ENCODE measurements at places on chromosomes 3 and 15.
A peak's percentile ranks its signal among the peaks of the same experiment; 100 is the strongest.

DNA sequence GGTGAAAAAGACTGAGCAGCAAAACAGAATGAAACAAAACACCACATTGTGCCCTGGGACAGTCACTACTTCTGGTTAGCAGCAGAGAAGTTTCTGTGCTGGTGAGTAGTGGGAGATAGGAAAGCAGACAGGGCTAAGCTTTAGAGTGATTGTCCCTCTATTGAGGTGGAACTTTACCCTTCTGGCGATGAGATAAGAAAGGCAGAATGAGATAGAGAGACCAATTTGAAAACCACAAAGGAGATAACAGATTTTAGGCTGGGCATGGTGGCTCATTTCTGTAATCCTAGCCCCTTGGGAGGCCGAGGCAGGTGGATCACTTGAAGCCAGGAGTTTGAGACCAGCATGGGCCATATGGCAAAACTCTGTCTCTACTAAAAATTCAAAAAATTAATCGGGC, 208.5 kb downstream of the TBL1XR1 start:
- DNase-seq = no peak

- peak; percentile 1 for DNase-seq
Measured at GRCh38 chr3:191499307-191500080, 38.5 kb downstream of the PYDC2 start.

DNA sequence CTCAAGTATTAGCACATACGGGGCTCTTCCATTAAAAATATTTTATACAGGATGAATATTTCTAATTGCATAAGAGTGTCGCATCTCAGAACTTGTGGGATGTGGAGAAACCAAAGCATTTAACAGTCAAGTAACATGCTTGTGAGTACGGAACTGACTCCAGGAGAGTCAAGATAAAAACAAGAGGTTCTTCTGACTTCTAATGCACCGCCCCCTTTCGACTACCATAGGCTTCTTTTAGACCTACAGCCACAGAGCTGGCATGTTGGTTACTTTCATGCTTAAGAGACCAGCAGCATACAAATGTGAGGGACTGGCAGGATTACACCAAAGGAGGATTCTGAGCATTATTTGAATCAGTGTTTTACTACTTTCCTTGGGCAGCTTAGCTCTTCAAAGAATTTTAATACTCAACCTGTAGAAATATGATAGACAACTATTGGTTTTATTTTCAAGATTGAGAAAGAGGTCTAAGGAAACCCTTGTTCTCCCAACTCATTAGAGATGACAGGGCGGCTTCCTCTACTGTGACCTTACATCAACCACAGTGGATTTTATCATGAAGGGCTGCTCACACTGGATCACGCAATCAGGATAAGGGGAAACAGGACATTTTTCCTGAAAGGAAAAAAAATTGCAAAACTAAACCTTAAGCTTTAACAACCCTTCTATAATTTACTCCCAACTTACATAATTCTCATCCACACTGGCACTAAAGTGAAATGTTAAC, 14.0 kb downstream of the ETV5 start:
- no peak for DNase-seq

- DNase-seq = no peak
Measured at GRCh38 chr3:197038679-197039462, 9.3 kb upstream of the MELTF start.

GRCh38 chr3:34229876-34230275, 431.4 kb downstream of the PDCD6IP start:
- DNase-seq = no peak

DNA sequence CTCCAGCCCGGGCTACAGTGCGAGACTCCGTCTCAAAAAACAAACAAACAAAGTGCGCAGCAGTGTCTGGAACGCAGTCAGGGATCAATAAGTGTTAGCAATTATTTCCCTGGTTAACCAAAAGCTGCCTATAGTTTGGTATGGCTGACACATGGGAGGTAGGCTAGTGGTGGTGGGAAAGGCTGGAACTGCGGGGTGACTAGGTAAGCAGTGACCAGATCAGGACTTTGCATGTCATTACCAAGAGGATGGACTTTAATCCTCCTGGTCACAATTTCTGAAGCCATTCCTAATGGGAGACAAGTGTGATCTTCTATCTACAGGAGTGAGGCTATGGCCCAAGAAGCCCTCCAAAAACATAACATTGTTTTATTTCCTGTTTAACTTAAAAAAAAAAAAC, 47.8 kb downstream of the SLC30A4 start:
- no peak for DNase-seq

DNA sequence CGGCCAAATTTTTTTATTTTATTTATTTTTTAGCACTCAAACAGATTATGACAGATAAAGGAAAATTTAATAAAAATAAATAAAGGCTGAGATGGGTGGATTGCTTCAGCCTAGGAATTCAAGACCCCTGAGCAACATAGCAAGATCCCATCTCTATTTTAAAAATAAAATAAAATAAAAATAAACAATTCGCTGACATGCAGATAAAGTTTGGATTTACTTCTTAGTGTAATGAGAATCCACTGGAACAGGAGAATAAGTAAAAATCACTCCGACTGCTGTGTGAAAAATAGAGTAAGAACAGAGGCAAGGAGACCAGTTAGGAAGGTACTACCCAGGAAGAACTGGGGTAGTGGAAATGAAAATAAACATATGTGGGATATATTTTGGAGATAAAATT, 5.6 kb downstream of the PIK3CB start:
- no peak for DNase-seq

- DNase-seq = peak; percentile 47
Measured at GRCh38 chr3:197224034-197224444, 74.4 kb downstream of the DLG1 start.

DNA sequence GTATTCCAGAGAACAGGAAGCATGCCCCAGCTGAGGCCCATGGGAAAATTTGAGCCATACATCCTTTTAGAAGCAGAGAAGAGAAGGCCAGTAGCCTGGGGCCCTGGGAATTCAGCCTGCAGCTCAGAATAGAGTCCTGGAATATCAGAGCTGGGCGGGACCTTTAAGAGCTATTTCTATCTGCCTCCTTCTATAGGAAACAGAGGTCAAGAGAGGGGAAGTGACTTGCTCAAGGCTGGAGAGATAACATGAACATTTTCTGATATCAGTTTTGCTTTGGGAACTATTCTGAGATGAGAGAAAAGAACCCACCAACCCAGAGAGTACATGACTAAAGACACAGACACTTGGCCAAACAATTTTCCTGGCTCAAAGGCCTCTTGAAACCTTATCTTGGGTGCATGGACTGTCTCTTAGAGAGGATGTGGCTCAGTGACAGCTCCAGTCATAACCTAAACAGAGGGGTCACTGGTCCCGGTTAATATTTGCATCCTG, 26.0 kb downstream of the MASP1 start:
- no peak for DNase-seq

GRCh38 chr3:5105050-5105449, 17.0 kb upstream of the ARL8B start:
- DNase-seq = no peak

DNA sequence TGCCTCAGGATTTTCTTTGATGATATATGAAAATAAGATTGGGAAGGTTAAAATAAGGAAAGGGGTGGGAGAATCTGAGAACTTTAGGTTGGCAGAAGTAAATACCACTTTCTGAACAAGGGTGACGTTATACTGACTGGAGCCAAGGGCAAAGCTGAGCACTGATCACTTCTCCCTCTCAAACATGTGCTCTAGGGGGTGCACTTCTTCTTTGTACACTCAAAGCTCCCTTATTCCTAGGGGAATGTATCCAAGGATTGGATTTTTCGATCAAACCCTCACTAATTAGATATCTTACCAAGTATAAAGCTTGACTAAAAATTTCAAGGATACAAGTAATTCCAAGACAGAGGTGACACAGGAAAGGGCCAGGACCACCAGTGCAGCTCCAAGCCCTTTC, 243.9 kb upstream of the UMPS start:
- no peak for DNase-seq

GRCh38 chr3:54324103-54324502, 201.8 kb downstream of the CACNA2D3 start:
- no peak for DNase-seq

GRCh38 chr3:9398700-9399336, 1.4 kb downstream of the SETD5 start:
- peak; percentile 59 for DNase-seq

DNA sequence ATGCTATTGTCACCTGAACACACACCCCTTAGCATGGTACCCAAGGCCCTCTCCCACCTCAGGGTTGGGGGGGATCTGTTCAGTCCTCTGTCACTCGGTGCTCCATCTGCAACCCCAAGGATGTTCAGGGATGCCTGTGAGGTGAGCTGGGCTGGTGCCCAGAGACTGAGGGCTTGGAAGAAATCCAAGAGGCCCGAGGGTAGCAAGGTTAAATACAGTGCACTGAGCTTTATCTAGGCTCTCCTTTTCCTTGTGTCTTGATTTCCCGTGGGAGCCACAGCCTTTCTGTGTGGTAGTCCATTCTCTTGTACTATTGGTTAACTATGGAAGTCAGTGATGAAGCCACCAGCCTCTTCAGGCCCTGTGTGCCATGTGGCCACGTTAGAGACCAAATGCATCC, 18.7 kb upstream of the WNT5A start:
- DNase-seq = no peak

DNA sequence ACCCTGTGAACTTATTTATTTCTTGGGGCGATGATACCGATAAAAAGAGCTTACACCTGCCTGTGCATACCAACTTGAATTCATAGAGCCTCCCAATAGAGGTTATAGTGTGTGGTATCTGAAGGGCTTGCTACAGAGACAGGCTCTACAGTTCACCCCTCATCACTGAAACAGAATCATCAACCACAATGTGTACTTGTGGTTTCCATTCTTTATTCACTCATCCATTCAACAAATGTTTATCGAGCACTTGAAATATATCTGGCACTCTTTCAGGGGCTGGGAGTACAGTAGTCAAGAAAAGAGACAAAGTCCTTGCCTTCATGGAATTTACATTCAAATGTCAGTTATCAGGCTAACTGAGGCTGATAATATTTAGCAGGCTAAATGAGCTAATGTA, 134.4 kb upstream of the SKOR1 start:
- no peak for DNase-seq

- DNase-seq = no peak
Measured at GRCh38 chr3:166451997-166452396, 614.8 kb upstream of the BCHE start.

DNA sequence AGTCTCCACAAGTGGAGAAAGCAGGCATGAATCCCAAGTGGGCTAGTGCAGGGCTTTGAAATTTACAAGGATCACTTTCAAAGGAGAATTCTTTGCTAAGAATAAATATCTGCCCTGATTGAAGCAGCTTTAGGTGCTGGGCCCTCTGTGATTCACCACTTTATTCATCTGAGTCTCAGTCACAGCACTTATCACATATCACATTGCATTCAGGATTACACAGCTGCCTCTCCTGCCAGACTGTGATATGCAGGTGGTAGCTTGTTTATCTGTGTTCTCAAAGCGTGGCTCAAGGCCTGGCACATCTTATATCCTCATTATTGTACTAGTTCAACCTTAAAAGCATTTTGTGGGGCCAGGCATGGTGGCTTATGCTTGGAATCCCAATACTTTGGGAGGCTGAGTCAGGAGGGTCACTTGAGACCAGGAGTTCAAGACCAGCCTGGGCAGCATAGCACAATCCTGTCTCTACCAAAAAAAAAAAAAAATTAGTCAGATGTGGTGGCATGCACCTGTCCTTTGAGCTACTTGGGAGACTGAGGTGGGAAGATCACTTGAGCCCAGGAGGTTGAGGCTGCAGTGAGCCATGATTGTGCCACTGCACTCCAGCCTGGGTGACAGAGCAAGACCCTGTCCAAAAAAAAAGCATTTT, 156.9 kb upstream of the EIF1B start:
- no peak for DNase-seq

GRCh38 chr15:37045859-37046740, 54.2 kb downstream of the MEIS2 start:
- DNase-seq = peak; percentile 69

DNA sequence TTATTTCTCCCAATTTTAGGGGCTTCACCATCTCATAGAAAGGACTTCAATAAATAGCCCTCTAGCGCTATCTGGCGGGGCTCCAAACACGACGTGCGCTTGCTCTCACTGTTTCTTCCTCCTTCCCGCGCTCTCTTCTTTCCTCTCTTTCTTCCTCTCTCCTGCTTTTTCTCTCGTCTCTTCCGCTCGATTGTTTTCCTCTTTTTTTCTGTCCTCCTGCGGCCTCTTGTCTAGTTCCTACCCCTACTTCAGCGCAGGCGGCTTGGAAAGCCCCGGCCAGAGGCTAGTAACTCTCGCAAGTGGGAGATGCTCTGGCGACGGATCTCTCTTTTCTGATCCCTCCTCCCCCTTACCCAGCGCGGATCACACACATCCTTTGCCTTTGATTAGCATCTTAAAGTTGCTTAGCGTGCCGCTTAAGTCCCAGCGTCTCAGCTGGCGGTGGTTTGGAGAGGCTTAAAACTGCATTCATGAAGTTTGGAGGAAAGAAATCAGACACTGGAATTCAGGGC, 6.2 kb upstream of the MEIS2 start:
- DNase-seq = peak; percentile 69

GRCh38 chr3:57942872-57943283, 65.3 kb upstream of the FLNB start:
- no peak for DNase-seq

GRCh38 chr3:51637941-51638471, 33.0 kb upstream of the TEX264 start:
- peak; percentile 13 for DNase-seq

- DNase-seq = peak; percentile 41
Measured at GRCh38 chr15:50077176-50077575, 41.9 kb downstream of the ATP8B4 start.

DNA sequence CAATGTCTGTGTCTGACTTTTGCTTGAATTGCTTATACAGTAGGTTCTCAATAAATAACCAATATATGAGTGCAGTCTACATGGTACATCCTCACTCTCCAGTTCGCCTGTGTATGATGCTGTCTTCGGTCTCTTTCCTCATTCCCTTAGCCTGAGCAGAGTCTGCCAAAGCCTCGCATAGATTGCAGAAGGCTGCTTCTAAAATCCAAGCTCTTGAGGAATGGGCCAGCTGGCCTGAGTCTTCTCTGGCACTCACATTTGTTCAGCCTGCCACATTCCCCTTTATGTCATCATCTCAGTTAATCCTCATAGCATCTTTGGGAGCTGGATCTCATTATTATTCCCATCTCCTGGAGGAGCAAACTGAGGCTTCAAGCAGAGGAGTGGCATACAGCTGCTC, 27.2 kb upstream of the ADAMTS7 start:
- DNase-seq = peak; percentile 72

DNA sequence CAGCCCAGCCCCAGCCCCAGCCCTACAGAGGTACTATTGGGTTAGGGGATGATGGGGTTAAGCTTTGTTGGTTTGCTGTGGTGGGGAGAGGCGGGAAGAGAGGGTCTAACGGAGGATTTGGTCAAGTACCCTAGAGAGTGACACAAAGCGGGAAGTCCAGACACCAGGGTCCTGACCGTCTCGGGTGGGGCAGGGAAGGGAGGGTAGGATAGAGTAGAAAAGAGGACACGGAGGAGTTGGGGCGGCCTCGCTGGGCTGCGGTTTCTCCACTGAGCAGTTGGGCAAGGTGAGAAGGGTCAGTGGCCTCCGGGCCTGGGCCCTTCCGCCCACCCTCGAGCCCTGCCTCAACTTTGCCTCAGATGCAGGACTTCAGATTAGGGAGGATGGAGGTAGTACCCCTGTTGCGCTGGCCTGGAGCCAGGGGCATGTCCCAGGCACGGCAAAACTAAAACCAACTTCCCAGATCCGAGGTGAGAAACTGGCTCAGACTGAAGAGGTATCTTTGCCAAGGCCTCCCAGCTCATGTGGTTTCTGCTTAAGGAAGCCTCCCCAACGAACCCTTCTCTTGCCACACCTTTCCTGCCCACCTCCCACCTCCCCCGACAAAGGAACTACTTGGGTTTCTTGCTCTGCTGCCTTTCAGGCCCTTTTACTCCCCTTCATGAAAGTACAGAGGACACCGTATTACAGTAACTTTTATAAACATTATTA, 551 bp downstream of the PML start:
- peak; percentile 53 for DNase-seq
